ENCODE measurements at places on chromosomes 11 and 22.

- DNase-seq: peak; percentile 68
Measured at GRCh38 chr11:1574238-1574932, 2.3 kb upstream of the DUSP8 start.

DNA sequence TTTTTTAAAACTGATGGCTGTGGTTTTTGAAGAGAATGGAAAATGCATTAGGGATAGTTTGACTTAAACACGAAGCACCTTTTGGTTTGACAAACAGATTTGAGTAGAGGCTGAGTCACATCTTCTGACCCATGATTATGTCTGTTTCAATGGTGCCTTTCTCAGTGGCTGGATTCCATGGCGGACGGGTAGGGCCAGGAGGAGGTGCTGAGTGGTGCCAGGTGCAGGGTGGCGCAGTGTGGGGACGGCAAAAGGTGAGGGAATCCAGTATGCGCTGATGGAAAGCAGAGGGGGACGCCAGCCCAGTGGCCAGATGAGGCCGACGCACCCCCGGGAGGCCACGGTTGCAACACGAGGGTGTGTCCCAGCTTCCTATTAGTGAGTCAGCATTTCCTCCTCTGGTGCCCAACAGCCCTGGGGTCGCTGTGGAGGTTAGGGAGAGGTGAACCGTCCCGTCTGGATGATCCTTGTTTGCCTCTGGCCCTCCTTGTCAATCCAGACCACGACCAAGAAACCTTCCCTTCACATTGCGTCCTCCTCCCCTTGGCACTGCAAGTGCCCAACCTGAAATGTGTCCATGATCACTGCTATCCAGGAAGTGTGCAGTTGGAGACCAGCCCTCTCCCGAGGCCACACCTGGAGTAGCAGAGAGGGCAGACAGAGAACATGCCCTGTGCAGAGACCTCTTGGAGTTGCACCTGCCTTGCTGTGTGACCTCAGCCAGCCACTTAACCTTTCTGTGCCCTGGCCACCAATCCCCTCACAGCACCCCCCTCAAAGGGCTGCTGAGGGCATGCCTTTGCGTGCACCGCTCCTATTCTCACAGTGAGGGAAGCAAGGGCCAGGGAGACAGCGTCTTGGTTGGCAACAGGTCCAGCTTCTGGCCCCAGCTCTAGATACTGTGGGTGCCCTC is 32.5 kb upstream of the ATXN10 start:
- no peak for DNase-seq

DNA sequence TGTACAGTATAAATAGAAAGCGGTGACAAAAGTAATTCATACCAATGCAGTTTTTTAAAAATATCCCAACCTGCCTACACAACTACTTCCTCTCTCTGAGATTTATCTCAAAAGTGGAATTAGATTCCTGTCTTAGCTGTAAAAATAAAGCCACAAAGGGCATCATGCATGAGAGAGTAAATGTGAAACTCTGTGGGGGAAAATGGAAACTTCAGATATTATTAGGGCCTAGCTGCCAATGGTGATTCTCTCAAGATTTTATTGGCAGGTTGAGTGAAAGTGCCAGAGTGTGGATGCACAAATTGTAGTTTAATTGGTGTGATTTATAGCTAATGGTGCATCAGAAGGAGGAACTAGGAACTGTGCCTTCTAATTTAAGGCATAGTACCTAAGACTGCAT is 356.9 kb upstream of the CCDC90B start:
- no peak for DNase-seq

GRCh38 chr11:44236296-44236695 is 73.6 kb downstream of the ALX4 start:
- DNase-seq: no peak

- no peak for DNase-seq
Measured at GRCh38 chr11:63019506-63019905, 3.9 kb upstream of the SLC22A8 start.

DNA sequence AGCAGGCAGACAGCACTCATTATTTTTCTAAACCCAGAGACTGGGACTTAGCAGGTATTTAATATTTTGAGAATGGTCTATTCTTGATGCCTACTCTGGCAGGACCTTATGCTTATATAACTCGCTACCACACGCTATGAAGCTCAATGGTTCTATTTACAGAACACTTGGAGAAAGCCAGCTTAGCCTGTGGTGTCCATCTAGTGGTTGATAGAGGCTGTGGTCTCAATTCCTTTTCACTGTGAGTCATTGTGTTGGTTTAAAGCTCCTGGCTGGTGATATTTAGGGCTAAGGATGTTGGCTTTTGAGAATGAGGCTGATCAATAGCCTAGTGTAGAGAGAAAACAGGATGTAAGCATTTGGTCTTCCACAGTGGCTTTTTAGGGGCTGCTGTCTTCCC is 206.4 kb downstream of the DBX1 start:
- no peak for DNase-seq

DNA sequence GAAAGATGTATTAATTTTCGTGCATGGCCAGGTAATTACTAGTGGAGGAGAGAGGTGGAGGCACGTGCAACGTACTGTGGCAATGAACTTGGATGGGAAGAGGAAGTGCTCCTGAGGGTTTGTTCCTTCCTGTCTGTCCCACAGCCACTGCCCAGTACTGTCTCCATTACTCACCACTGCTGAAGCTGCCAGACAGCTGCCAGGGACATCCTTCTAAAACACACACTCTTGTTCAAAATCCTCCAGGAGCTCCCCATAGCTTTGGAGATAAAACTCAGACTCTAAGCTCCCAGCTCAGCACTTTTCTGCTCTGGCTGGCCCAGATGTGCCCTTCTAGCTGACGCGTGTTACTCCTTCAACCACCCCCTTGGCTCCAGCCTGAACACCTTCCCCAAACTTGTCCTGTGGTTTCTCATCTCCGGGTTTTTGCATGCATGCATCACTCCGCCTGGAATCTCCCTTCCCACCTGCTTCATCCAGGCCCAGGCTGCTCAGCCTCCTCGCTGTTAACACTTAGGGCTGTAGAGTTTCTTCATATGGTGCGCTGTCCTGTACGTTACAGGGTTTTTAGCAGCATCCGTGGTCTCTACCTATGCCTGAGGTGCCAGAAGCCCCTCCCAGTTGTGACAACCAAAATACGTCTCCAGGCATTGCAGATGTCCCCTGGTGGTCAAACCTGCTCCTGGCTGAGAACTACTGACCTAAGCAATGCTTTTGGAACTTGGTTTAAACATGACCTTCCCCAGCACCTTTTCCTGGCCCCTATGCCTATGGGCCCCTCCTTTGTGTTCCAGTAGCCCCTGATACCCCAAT is 69.5 kb downstream of the C11orf91 start:
- no peak for DNase-seq

DNA sequence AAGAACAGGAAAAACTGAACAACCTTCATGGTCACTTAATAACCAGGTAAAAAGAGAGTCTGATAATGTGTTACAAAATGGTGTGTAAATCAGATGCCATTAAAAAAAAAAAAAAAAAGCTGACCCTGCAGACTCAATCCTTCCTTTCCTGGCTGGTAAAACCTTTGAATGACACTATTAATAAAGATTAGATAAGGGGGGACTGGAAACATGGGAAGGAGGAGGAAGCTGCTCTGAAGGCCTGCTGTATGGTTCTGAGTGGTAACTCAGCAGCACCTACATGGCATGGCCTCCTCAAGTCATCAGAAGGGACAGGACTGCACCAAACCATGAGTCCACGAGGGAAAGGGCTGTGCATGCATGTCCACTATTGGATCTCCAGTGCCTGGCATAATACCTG is 18.0 kb upstream of the SWAP70 start:
- no peak for DNase-seq

GRCh38 chr22:37147186-37147990 is 2.3 kb downstream of the IL2RB start:
- no peak for DNase-seq

GRCh38 chr11:99739464-99740089 is 718.8 kb downstream of the CNTN5 start:
- no peak for DNase-seq

DNA sequence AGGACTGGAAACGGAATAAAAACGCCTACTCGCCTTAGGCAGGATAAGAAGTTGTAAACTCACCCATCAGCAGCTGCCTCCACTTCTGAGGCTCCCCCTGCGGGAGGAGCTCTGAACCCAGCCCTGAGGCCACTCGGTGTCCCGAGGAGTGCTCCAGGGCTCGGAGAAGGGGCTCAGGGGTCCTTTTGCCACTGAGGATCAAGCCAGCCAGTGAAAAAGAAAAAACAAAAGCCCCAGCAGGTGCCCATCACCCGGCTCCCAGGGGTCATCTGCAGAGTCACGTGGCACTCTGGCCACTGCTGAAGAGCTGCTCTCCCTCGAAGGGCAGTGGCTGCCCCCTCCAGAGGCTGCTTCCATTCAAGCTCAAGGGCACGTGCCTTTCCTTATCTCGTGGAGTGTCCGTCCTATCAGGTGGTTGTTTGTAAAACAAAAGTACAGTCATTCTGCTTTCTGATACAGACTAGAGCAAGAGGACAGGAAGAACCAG is 29.0 kb downstream of the NUP50 start:
- DNase-seq: no peak

- DNase-seq: no peak
Measured at GRCh38 chr22:38416621-38417251, 38.3 kb downstream of the KCNJ4 start.

GRCh38 chr11:64569300-64569970 is 21.6 kb upstream of the SLC22A12 start:
- DNase-seq: no peak

DNA sequence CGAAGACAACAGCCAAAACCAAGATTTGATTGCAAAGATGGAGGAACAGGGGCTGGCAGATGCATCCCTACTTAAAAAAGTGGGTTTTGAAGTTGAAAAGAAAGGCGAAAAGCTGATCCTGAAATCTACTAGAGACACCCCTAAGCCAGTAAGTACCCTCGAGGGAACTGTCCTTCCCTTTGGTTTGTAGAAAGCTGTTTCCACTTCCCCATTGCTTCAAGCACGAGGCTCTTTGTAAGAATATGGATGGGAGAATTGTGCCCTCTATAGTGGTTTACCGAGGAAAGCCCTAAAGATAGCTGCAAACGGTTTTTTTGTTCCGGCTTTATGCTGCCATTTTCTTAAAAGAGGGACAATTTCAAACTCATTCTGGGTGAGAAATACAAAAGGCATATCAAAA is 133.9 kb downstream of the WNT7B start:
- no peak for DNase-seq

DNA sequence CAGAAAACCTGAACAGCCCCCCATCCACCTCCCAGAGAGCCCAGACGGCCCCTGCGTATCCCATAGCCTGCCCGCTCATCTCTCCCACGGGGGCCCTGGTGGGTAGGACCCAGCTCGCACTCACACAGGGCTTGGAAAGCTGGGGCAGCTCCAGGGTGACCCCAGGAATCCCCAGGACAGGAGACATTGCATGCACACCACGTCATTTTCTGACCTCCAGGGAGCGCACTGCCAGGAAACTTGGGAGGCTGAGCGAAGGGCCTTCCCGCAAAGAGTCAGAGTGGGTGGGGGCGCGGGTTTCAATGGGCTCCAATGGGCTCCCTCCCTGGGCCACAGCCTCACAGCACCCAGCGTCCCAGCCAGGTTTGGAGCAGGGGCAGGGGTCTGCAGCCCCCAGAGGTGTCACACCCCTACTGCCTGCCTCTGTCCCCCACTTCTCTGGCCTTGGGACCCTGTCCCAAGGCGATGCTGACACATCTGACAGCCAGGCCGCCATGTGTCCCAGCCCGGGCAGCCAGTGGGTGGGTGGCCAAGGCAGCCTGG is 8.2 kb upstream of the SYT8 start:
- DNase-seq: peak; percentile 88

DNA sequence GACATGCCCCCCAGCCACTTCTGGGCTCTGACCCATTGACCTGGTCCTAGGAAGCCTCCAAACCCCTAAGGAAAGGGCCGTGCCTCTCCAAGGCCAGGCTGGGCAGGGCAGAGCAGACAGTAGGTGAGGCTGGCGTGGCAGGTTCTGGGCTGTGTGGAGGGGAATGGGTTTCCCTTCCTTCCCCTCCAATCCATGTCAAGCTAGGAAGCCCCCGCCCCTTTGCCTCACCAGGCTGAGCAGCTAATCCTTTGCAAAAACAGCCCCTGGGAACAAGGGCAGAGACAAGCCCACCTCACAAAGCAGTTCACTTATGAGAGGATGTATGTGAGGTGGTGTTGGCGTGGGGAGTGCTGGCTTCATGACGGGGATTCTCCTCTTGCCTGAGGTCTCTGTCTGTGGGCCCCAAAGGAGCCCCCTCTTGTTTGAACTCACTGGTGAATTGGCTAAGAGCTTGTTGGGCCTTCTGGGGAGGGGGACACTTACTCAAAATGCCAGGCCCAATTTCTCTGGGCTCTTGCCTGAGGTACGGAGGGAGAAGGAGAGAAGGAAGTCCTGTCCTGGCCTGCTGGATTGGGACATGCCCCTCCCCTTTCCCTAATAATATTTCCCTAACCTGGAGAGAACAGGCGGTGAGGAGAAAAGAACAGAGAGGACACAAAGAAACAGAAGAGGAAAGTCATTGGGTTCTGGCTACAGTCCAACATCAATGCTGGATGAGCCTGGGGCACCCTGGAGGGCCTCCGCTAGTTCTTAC is 1.6 kb upstream of the TRIM29 start:
- no peak for DNase-seq

DNA sequence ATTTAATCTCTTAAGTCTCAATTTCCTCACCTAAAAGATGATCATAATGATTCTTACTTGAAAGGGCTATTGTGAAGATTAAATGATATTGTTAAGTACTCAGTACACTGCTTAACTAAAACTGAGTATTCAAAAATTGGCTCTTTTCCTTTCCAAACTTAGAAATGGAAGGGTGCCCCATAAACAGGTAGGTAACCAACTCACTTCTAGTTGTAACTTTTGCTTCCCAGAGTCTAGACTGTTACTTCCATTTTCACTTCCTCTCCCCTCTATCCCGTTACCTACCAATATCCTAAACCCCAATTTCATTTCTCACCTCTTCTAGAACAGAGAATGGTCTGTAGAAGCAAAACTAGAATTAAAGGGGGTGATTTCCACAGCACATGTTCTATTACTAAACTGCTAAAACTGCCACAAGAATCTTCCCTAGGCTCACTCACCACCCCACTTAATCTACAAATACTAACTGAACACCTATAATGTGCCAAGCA is 50.0 kb downstream of the RRAS2 start:
- DNase-seq: no peak

DNA sequence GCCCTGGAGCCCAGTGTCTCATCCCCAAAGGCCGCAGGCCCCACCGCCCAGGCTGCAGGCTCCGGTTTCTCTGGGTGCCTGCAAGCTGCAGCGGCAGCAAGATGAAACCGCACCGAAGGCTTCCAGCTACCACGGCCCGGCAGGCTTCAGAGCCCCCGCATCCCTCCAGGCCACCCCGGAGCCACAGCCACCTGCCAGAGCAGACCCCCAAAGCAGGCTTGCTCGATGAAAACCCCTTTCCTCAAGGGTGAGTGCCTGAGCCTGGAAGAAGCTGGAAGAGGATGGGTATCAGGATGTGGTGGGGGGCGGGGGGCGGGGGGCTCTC is 24.5 kb upstream of the GNB1L start:
- peak; percentile 19 for DNase-seq

All from posterior cingulate gyrus (tissue), 11 donors.